ENCODE measurements at places on chromosomes 3 and 15.

DNA sequence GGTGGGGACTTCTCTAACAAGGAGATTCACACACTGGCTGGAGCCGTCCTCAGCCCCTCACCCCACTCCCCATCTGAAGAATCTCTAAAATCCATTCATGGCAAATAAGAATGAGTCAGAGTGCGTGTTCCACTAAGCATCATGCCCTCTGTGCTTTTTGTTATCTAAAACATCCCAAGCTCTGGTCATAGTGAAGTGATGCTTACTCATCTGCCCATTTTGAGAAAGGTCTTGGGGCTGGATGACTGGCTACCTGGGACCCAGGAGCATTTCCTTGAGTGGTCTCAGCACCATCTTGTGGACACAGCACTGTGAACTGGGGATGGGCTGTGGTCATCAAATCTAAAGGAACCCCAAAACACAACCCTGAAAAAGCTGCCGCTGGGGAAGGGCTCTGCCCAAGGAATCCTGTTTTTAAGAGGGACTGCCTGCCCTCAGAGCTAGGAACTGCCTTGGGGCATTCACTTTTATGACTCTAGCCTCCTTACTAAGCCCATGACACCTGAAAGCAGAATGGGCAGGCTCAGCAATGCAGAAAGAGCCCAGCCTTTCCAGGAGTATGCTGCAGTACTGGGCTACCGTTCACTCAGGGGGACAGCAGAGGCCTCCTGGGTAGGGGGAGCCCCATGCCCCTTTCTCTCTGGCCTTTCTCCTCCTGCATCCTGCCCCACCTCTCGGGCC is 53.5 kb downstream of the ZBTB38 start:
- DNase-seq = peak; percentile 74

GRCh38 chr15:26372706-26373105 is 400.2 kb downstream of the GABRB3 start:
- DNase-seq = no peak

DNA sequence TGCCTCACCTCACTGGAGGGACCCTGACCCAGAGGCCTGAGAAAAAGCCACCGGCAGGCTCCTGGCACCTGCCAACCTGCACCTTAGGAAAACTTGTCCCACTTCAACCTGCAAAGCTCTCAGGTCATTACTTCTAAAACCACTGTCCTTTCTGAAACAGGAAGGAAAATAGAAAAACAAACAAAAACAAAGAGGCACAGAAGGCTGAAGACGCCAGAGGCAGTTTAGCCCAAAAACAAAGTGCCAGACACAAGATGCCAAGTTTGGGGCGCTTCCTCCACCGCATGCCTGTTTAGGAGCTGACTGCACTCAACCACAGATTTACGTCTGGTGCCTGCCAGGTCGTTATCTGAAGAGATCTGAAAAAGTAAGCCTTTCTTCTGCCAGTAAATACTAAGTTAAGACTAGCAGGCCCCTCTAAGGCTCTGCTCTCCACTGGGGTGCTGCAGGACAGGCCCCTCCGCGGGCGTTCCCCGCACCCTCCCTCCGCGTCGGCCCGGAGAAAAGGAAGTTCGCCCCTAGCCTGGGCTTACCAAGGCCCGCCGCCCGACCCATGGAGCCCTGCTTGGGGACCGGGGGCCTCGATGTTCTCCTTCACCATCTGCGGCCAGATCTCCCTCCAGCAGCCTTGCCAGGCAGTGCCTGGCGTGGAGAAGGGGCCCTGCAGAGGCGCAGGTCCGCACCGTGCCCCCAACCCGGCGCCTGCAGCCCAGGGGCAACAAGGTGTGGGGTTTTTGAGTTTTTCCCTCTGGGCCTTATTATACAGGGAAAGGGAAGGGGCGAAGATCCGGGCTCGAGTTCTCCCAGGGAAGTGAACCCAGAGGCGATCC is 1.3 kb downstream of the GOLGA8A start:
- no peak for DNase-seq

DNA sequence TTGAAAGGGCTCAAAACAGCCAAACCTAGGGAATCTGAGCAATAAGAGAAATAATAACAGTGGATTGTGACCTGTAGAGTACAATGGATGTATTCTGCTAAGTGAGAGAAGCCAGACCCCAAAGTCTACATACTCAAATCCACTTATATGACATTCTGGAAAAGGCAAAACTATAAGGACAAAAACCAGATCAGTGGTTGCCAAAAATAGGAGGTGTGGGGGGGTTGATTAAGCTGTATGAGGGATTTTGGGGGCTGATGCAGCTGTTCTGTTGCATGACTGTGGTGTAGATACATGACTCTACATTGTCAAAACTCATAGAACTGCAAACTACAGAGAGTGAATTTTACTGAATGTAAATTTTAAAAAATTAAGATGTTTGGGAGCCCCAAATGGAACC is 20.1 kb upstream of the CGNL1 start:
- DNase-seq = no peak

- DNase-seq = no peak
Measured at GRCh38 chr3:9712415-9712814, 8.8 kb downstream of the CPNE9 start.

GRCh38 chr3:194508491-194509453 is 22.0 kb upstream of the ATP13A3 start:
- DNase-seq = peak; percentile 60

- DNase-seq = no peak
Measured at GRCh38 chr15:77031376-77032050, 36.6 kb downstream of the PSTPIP1 start.

- DNase-seq = no peak
Measured at GRCh38 chr3:9037144-9037711, 74.0 kb upstream of the RAD18 start.

DNA sequence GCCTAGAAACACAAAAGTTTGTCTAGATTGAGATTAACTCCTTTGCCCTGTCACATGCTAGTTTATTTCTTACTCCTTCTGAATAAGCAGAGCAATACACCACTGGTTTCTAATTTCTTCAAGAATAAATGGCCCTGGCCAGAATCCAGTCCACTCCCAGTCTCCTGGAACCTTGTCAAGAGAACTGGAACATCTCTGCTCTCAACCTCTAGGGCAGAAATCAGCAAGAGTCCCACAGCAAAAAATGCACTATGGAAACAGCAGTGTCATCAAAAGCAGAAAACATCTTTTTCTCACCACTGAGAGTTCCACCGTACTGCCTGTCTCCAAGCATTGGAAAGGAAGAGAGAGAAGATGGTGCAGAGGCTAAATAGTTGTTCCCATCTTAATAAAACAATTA is 35.9 kb upstream of the PPP2R3A start:
- DNase-seq = peak; percentile 60

DNA sequence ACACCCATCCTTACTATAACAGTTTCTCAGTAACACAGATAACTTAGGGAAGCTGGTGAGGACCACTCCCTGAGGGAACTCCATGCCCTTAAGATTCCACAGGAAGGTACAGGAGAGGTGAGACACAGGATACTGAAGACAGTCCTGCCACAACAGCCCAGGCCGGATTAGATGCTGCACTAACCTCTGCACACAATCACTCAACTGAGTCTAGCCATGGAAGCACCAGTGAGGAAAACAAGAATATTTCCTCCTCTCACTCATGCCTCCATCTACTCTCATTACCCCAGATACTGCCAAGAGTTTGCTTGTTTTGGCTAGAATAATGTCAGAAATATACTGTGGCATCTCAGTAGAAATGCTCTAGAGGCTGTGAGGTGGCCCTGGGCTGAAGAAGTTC is 3.7 kb downstream of the ANO10 start:
- DNase-seq = peak; percentile 15

DNA sequence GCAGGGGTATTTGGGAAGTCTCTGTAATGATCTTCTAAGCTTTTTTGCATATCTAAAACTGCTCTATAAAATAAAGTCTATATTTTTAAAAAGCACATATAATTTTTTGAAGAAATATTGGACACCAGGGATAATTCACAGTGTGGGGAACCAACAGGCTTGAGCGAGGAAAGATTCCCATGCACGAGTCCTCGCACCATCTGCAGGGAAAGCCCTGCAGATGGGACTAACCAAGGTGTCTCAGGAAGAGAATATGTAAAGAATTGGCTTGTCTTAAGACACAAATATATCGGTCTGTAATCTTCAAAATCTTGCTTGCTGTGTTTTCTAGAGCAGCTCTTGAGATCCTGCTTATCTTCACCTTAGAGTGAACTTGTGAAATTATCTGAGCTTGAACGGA is 77.2 kb upstream of the SEMA6D start:
- DNase-seq = no peak

GRCh38 chr15:80485370-80486164 is 81.4 kb downstream of the ARNT2 start:
- DNase-seq = no peak

DNA sequence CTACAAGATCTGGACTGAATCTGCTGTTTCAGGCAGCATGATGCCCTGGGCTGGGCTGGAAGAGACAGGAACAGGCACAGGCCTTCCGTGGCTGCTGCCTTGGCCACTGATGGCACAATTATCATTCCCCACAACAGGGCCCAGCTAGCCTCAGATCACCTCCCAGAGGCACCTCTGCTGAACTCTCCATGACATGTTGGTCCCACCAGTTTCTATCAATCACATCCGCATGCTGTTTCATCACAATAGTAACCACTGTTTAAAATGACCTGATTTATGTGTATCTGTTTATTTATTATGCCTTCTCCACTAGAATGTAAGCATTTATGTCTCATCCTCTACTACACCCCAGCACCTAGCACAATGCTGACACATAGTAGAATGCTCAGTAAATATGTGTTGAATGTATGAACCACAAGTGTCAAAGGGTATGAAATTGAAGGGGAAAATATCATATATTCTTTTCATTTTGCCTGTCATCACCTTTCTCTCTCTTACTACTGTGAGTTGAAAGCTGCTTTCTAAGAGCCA is 32.7 kb upstream of the ZBTB38 start:
- DNase-seq = peak; percentile 42

DNA sequence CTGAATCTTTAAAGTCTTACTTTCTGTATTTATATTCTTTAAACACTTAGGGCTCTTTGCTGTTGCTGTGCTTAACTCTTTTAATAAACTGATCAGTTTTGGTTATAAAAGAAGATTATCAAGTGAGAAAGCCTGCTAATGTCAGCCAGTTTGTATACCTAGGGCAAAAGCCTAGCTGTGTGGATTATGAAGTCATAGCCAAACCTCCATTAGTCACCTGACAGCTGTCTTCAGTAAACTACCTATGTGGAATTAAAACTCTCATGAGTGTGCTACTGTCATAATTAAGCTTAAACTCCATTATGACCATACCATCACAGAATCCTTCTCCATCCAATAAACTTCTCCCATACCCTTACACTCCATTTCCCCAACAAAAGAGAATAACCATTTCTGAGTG is 762.7 kb downstream of the NTRK3 start:
- DNase-seq = no peak

GRCh38 chr3:139524841-139525636 is 14.5 kb downstream of the RBP1 start:
- DNase-seq = no peak

DNA sequence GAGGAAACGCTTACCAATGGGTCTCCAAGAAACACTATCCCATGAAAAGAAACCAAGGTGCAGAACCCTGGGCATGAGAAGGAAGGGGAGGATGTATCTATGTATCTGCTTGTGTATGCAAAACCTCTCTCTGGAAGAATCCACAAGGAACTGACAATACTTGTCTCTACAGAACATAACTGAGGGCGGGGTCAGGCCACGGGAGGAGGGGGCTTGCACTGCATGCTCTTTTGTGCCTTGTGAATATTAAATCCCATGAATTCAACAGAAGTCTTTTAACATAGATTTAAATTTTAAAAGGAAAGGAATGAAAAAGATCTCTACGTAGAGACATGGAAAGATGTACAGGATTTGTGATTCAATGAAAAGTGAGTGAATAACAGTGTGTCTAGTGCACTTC is 57.8 kb downstream of the RPN1 start:
- no peak for DNase-seq

- DNase-seq = no peak
Measured at GRCh38 chr3:74824366-74824765, 209.9 kb upstream of the CNTN3 start.

GRCh38 chr3:189908646-189909045 is 212.1 kb downstream of the P3H2 start:
- DNase-seq = peak; percentile 57

DNA sequence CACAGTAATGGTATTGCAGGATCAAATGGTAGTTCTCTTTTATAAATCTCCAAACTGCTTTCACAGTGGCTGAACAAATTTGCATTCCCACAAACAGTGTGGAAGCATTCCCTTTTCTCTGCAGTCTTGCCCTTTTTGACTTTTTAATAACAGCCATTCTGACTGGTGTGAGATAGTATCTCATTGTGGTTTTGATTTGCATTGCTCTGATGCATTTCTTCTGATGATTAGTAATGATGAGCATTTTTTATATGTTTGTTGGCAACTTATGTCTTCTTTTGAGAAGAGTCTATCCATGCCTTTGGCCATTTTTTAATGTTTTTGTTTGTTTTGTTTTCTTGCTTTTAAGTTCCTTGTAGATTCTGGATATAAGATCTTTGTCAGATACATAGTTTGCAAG is 316.1 kb upstream of the TMCO5A start:
- no peak for DNase-seq

- no peak for DNase-seq
Measured at GRCh38 chr3:123648696-123649405, 64.0 kb upstream of the HACD2 start.

GRCh38 chr15:45386420-45386819 is 8.1 kb upstream of the GATM start:
- no peak for DNase-seq

DNA sequence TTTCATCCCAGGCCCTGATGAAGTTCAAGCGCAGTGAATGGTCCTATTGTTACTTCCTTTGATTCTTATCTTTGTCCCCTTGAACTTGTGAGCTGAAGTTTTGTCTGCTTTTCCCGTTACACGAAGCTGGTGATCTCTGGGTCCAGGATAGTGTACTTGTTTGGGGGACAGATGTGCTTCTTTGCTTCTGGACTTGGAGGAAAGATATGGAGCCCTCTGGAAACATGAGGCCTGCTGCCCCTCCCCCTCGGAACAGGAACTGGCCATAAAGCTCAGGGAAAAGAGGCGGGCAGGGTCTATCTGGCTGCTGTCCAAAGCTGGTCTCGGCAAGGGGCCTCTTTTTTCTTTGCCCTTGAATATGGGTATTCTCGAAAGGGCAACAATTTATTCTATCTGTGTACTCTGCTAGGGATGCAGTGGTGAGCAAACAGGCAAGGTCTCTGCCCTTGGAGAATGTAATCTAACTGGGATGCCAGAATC is 47.6 kb downstream of the IDH2 start:
- DNase-seq = peak; percentile 19

- DNase-seq = peak; percentile 85
Measured at GRCh38 chr3:189937302-189938127, 183.2 kb downstream of the P3H2 start.

DNA sequence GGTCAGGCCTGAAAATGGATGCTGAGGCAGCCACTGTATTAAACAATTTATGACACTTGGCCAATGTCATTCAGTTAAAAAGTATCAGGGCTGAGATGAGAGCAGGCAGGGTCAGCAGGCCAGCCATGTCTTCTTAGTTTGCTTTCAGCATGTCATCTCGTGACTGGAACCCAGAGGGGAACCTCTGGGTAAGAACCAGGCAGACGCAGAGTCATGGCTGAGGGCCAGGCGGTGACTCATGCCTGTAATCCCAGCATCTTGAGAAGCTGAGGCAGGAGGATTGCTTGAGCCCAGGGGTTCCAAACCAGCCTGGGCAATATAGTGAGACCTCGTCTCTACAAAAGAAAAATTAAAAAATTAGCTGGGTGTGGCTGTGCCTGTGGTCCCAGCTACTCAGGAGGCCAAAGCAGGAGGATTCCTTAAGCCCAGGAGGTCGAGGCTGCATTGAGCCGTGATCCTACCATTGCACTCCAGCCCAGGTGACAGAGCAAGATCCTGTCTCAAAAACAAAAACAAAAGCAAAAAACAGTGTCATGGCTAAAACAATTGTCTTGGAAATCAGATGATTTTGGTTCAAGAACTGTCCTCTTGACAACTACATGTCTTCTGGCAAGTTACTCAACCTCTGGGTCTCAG is 11.7 kb downstream of the BCL2L10 start:
- peak; percentile 93 for DNase-seq

Measured in foreskin fibroblast (primary cell).